ENCODE measurements at places on chromosomes 4 and X. TPM values are rescaled to one million over a fixed set of nuclear protein-coding genes. Genes with fewer than 3 reads are reported as not detected.
A peak's percentile ranks its signal among the peaks of the same experiment; 100 is the strongest.

GRCh38 chr4:7983296-7983695 is 43.6 kb upstream of the AFAP1 start:
- no peaks in the 10 kb centered on the region for H3K27me3 ChIP-seq
- DNase-seq, result no peak
- no peaks in the 10 kb centered on the region for H3K4me1 ChIP-seq
- H3K4me3 ChIP-seq, result no peak overlapping the region

GRCh38 chr4:94457692-94458106 is 6.0 kb downstream of the PDLIM5 start:
- peaks cover 57% of the 10 kb centered on the region for H3K4me1 ChIP-seq
- peak overlapping the region; percentile 27 for H3K4me3 ChIP-seq
- H3K36me3 ChIP-seq, result no peaks in the 10 kb centered on the region
- peak overlapping the region; percentile 81 for H3K27ac ChIP-seq

GRCh38 chr4:47312170-47312569 is 151.3 kb downstream of the COMMD8 start:
- no peak overlapping the region for H3K27ac ChIP-seq
- no peak overlapping the region for H3K4me3 ChIP-seq
- H3K36me3 ChIP-seq, result no peaks in the 10 kb centered on the region
- DNase-seq, result no peak
- no peaks in the 10 kb centered on the region for H3K4me1 ChIP-seq

DNA sequence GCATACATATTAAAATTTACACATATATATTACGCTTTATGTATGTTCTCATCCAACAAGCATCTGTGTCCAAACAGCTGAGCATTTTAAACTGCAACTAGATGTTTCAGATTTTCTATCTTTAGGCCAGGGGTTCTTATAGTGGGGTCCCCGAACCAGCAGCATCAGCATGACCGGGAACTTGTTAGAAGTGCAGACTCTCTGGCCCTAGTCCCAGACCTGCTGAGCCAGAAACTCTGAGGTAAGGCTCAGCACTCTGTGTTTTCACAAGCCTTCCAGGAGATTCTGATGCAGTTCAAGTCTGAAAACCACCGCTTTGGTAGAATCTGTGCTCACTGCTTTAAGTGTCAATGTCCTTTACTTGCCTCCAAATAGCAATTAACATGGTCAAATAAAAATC is 266.2 kb upstream of the CASK start:
- DNase-seq, result no peak
- no peaks in the 10 kb centered on the region for H3K36me3 ChIP-seq
- no peaks in the 10 kb centered on the region for H3K27me3 ChIP-seq
- H3K4me3 ChIP-seq, result no peak overlapping the region

PLAC8 gene
- total RNA-seq, result 0.15 TPM

Data from neural progenitor cell (in vitro differentiated cells).